ENCODE measurements at places on chromosomes 6 and 20.

- no peak for DNase-seq
Measured at GRCh38 chr6:155779456-155779855, 323.8 kb upstream of the NOX3 start.

DNA sequence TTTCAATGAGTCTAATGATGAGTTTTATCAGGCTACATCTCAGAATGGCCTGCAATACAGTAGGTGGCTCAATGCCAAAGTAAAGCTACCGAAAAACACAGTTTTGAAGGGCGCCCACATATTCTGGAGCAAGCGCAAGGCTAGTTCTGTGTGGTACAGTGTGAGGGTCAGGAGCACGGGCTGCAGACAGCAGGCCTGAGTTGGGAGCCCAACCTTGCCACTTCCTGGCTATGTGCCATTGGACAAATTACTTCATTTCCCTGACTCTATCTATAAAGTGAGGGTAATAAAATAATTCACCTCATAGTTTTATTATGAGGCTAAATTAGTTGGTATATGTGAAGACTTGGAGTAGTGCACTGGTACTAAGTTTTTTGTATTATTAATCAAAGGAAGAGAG is 150.7 kb downstream of the OPN5 start:
- no peak for DNase-seq

DNA sequence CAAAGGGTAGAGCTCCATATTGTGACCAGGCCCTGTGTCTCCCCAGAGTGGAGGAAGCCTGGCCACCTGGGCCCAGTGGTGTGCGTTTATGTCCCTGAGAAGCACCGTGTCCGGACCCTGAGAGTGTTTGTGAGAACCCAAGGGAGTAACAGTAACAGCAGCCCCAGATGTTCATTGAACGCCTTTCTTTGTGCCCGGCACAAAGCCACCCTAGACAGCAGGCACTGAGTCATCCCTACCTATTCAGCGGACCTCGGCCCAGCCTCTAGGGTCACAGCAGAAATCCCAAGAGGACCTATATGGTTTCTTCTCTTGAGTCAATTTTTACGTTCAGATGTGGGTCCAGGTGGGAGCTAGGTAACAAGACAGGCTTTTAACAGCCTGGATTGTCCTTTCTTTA is 24.5 kb downstream of the BCAS4 start:
- no peak for DNase-seq

DNA sequence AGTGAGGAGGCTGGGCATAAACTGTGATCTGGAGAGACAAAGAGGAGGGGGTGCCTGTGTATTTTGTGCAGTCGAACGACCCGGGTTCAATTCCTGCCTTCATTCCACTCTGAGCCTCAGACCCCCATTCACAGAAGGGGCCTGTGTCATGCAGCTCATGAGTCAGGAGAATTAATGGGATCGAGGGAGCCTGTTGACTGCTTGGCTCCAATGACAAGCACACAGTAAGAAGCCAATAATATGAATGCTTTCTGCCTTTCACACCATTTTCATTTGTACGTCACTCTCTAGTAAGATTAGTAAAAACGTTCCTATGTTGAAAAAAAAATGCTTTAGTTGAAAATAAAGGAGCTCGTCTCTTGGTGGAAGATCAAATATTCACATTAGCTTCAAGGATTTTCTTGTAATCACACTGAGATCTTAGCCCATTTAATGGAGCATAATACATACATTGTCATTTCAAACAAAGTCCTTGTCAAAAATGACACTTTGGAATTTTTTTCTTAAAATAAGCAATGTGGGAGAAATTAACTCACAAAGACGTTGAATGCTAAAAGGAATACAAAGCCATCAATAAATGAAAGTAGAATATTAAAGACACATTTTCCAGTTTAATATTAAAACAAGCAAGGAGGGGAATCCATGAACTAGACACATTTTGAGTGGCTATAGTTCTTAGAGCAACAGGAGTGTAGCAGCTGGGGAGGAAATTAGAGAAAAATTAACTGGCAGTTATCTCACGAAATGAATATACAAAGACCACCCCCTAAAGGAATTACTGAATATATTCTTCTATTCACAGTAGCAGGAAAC is 246.7 kb upstream of the AFDN start:
- no peak for DNase-seq

DNA sequence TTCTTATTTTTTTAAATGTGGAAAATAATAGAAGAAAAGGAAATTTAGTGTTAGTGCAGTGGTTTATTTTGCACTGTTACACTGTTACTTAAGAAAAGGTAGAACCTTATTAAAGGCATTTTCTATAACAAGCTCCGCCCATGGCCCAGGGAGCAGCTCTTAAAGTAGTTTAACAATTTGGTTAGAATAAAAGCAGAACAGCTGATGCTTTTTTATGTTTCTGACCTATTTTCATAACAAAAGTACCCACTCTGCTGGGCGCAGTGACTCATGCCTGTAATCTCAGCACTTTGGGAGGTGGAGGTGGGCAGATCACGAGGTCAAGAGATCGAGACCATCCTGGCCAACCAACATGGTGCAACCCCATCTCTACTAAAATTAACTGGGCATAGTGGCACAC is 32.6 kb downstream of the DSTN start:
- no peak for DNase-seq

- no peak for DNase-seq
Measured at GRCh38 chr6:33294086-33294823, 4.5 kb downstream of the RGL2 start.

DNA sequence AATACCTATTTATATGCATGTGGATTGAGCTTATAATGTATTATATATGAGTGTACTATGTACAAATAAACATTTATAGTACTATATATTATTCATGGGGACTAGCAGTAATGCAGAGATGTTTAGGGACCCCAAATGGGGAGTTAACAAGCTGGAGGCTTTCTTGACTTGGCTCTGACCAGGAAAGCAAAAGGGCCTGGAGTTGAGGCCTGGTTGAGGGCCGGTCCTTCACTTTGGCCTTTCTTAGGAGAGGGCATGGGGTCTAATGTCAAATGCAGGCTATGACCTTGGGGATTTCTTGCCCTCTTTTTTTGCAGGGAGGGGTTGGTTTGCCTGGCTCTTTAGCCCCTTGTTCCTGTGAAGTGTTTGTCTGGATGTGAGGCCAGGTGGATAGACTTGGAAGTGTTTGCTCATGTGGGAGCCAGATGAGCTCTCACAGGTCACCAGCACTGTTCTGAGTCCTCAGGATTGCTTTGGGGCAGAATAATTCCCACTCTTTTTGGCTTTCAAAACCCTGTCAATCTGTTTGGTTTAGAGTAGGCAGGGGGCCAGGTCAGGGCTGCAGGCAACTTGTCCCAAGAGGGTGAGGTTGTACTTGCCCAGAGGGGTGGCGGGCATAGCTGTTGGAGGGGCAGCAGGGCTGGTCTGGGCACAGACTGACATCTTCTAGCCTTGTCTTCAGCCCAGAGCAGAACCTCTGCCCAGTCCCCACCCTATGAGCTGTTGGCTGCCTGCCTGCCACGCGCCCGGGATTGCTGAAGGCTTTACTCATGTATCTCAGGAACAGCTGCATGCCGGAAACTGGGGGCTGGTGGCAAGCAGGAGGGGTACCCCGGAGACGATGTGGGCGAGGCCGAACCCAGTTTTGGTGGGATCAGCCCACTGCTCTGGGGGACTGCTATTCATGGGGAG is 14.6 kb downstream of the TJAP1 start:
- no peak for DNase-seq
